ENCODE measurements at places on chromosomes 13 and 19.

DNA sequence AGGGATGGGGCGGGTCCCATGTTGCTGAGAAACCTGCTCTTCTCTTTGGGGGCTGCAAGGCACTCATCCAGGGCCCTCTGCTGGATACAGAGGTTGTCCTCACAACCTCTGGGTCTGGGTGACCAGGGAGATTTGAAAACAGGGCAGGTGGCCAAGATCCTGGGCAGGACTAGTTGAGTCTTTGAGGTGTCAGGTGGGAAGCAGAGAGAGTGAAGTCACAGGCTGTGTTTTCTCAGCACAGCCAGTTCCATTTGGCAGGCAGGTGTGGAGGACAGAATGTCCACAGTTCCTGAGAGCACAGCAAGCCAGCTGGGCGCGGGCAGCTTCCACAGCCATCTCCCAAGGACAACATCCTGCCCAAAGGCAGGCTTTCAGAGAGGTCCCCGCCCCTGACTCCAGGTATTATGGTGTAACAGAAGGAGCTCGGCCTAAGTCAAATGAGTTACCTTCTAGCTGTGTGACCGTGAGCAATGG is 118.8 kb downstream of the NUFIP1 start:
- DNase-seq: no peak

DNA sequence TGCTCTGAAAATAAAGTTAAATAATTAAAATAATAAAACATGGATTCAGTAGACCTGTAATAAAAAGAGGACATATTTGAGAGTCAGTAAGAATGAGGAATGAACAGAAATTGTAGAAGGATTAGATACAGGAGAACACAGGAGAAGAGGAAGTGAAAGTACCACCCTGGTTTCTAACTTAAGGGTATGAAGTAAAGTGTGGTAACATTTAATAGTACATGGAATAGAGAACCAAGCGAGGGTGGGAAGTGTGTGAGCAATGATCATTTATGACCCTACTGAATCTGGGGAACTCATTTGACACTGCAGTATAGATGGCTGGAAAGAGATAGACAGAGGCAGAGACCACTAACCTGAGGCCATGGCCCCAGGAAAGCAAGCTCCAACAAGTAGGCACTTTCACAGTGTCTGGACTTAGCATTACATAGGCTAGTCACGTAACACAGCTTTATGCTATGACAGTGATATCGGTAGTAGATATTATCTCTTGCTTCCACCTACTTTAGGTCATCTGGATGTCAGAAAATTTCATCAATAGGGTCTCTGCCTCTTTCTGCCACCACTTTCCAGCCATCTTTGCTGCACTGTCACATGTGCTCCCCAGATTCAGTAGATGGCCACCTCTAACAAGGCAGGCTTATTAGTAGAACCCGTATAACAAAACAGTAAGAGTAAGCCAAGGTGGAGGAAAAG is 633.9 kb upstream of the MIR17HG start:
- no peak for DNase-seq

DNA sequence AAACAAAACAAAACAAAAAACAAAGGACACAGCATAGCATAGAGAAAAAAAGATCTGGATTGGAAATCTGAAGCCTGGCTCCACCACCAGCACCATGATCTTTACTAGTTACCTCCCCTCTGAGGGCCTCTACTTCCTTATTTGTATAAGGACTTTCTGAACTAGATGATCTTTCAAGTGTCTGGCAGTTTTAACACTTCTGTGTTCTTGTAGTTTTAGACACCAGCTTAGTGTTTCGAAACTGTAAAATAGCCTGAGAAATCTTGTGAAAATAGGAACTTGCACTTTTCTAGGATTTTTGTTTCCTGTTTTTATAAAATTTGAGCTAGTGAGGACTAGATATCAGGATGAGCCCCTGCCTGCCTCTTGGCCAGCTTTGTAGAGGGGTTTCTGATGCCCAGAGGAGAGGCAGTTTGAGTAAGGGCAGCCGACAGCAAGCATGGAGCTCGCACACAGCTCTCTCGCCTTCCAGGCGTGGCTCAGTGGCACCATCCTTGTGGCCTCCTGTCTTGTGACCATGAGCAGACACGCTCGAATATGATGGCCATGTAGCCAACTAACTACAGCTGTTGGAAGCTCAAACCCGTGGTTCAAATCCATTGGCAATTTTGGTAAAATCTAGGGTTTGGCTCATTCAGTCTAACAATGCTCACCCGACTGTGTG is 319.0 kb downstream of the KCNRG start:
- DNase-seq: no peak

DNA sequence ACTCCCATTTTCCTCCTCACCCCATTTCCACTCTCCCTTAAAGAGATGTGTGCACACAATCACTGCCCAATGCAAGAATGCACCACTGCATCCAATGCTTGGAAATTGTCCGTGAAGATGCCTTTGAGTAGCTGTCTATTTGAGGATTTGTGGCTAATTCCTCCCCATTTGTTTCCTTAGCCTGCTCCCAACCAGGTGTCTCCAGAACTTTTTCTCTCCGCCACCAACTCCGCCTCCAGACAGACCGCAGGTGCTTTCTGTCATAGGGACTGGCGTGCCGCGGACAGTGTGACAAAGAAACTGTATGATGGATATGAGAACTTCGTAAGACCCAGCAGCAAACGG is 461 bp upstream of the TM9SF2 start:
- no peak for DNase-seq

DNA sequence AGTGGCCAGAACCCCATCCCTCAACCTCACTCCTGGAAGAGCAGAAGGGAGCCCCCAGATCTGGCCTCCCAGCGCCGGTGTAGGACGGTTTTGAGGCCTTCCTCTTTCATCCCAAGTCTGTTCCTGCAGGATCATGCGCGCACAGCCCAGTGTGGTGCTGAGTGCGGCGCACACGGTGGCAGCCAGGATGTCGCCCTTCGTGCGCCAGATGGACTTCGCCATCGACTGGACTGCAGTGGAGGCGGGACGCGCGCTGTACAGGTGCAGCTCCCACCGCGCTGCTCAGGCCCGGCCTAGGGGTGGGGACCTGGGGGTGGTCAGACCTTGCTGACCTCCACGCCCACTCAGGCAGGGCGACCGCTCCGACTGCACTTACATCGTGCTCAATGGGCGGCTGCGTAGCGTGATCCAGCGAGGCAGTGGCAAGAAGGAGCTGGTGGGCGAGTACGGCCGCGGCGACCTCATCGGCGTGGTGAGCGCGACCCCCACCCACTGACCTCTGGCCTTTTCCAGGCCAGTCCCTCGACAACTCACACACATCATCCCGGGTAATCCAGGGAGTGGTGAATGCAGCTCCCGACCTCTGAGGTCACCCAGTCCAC is 14.8 kb downstream of the PNPLA6 start:
- DNase-seq: no peak

Measured in stimulated activated CD4-positive, alpha-beta T cell treated with anti-CD3 and anti-CD28 coated beads, Interleukin-12 subunit alpha, Interleukin-12 subunit beta, amount 100 ng/mL, for 4 hours (primary cell).